Colonic mucosa (tissue), 4 donors: ENCODE measurements at places on chromosomes 1 and 21. TPM values are rescaled to one million over a fixed set of nuclear protein-coding genes. Genes with fewer than 3 reads are reported as not detected.
A peak's percentile ranks its signal among the peaks of the same experiment; 100 is the strongest.

CRYAA gene
- total RNA-seq, result not detected

APCS gene
- total RNA-seq, result not detected

TMEM52 gene
- total RNA-seq, result 3.5 TPM

CAMK1G gene
- not detected for total RNA-seq

C1orf74 gene
- total RNA-seq, result 2.2 TPM

NUCKS1 gene
- total RNA-seq, result 117 TPM

DNTTIP2 gene
- 36.4 TPM for total RNA-seq

AADACL4 gene
- total RNA-seq, result not detected

ZMYM4 gene
- 25.9 TPM for total RNA-seq

IFT25 gene
- total RNA-seq, result 15.1 TPM

DNA sequence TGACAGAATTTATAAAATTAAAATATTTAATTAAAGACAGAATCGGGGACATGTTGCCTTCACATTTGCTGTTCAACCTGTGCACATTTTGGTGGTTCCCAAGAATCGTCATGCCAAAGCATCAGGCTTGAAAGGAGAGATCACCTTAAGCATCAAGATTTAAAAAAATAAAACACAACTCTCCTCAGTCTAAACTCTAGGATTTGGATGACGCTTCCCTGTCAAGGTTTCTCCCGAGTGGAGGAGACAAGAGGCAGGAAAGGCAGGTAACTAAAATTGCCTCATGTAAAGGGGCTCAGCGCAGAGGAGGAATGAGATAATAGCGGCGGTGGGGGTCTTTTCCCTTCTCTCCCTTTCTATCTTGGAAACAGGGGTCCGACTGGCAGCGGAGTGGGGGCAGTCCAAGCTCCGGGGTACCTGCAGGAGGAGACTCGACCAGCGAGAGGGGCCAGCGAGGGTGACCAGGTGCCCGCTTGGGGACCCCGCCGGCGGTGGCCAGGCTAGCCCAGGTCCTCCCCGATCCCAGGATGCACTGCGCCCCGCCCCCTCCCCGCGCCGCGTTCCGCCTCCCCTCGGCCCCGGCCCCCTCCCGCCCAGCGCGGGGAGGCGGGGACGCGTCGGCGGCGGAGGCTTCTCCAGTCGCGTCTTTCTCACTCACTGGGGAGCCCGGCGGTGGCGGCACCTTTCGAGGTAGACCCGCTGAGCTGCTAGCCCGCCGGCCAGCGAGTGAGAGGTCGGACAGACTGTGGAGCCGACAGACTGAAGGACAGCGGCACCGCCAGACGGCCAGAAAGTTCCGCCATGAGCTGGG is at the start of gene FNBP1L:
FNBP1L (plus strand) TSS at position 638 of the 811 bp plus-strand sequence; CDS start at position 802, 164 bp downstream.
- H3K27ac ChIP-seq, result peak within 1 kb of the TSS; percentile 87
- H3K4me1 ChIP-seq, result no peaks in the 10 kb centered on the region
- no peaks in the 10 kb centered on the region for H3K36me3 ChIP-seq
- peak within 1 kb of the TSS; percentile 66 for H3K4me3 ChIP-seq

- DNase-seq, result no peak
- H3K4me3 ChIP-seq, result no peak overlapping the region
- H3K36me3 ChIP-seq, result no peaks in the 10 kb centered on the region
- no peaks in the 10 kb centered on the region for H3K27me3 ChIP-seq
- H3K4me1 ChIP-seq, result peaks cover 8% of the 10 kb centered on the region
- peak overlapping the region; percentile 67 for H3K27ac ChIP-seq
Measured at GRCh38 chr1:206923009-206923960, 1.5 kb upstream of the FCMR start.

DNA sequence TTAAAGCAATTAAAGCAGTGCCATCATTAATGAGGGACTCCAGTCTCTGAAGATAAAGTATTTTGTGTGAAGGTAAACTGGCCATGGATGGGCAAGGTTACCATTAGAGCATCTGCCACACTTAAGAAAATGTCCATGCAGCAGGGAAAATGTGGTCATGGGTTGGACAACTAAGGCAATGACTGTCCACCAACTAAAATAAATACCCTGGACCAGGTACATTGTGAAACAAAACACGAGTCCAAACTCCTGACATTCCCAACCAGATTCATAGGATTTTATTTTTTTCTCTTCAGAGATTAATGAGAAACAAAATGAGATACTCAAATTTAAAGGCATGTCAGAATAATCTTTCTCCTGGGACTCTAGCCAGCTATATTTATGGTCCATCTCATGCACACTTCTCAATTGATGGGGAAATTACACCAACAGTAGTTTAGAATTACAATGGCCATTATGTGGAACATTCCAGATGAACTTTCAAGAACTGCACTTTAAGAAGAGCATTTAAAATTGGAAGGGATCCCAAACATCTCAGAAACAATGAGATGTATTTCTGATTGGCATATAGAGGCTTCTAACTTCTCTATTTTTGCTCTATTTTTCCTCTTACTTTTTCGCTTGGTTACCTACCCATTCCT is 8.1 kb downstream of the GBP7 start:
- H3K4me1 ChIP-seq, result no peaks in the 10 kb centered on the region
- H3K27ac ChIP-seq, result no peak overlapping the region
- H3K36me3 ChIP-seq, result no peaks in the 10 kb centered on the region
- no peak overlapping the region for H3K4me3 ChIP-seq

DNA sequence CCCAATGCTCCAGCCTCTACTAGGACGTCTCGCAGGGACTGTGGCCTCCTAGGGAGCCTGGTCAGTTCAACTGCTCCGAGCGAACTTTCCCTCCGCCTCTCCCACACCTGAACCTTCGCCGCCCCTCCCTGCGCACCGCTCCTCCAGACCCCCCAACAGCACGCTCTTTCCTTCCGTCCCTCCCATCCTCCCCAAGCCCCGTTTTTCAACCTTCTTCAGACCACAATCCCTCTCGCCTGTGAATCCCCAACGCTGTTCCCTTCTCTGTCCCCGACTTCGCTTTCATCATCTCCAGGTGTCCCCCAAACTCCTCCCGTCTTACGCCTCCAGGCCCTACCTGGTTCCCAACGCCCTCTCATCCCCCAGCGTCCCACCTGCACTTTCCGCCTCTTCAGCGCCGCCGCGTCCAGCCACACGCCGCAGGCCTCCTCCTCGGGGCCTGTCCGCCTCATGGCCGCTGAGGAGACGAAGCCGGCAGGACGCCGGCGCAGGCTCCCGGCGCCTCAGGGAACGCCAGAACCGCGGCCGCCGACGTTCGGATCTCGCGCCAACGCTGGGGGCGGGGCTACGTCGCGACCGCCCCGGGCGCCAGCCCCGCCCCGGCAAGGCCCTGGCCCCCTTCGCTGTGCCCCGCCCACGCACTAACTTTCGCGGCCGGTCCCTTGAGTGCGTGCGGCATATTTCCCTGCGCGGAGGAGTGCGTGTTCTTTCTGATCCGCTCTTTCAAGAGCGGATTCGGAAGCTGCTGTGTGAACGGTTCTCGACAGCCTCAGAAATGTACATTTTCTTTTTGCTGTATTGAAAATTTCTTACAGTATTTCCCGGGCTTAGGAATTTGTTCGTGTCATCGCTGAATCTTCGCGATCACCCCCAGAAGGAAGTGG is at the start of gene AUNIP:
AUNIP (minus strand) TSS at position 552 of the 884 bp plus-strand sequence; CDS start at position 452, 100 bp downstream.
- DNase-seq, result peak; percentile 89
- H3K27me3 ChIP-seq, result no peaks in the 10 kb centered on the region
- H3K36me3 ChIP-seq, result no peaks in the 10 kb centered on the region
- H3K4me1 ChIP-seq, result peaks cover 9% of the 10 kb centered on the region
- peak within 1 kb of the TSS; percentile 46 for H3K4me3 ChIP-seq

GRCh38 chr1:34108711-34109110 is 56.3 kb downstream of the CSMD2 start:
- H3K27me3 ChIP-seq, result no peaks in the 10 kb centered on the region
- no peaks in the 10 kb centered on the region for H3K36me3 ChIP-seq
- no peak for DNase-seq
- H3K27ac ChIP-seq, result no peak overlapping the region

DNA sequence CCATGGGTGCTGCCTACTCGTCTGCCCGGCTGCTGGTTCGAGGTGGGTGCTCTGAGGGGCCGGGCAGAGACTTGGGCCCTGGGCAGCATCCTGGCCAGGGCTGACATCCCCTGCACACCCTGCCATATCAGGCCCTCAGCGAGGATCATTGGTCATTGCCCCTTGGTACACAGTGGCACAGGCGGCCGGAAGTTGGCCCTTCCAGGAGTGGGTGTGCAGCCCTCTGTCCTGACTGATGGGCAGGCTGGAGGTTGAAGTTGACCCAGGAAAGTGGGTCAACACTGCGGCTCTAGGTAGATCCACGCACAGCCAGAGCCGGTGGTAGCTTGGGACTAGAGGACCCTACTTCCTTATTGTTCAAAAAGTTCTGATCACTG is 72.9 kb downstream of the TRIM11 start:
- H3K27me3 ChIP-seq, result no peaks in the 10 kb centered on the region
- H3K27ac ChIP-seq, result no peak overlapping the region
- no peak overlapping the region for H3K4me3 ChIP-seq
- no peaks in the 10 kb centered on the region for H3K4me1 ChIP-seq
- DNase-seq, result no peak

DNA sequence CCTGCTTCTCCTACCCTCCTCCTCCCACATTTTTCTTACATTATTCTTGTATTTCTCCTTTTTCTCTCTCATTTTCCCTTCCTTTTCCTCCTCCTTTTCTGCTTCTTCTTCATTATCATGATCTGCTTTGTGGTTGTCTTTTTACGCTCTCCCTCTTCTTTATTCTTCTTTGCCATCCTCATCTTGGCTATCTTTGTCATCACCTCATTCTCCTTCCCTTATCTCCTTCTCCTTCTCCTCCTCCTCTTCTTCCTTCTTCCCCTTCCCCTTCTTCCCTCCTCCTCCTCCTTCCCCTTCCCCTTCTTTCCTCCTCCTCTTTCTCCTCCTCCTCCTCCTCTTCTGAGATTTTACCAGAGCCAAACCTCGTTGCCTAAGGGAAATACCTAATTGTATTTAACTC is 30.5 kb downstream of the RNF187 start:
- no peaks in the 10 kb centered on the region for H3K4me1 ChIP-seq
- H3K4me3 ChIP-seq, result no peak overlapping the region

DNA sequence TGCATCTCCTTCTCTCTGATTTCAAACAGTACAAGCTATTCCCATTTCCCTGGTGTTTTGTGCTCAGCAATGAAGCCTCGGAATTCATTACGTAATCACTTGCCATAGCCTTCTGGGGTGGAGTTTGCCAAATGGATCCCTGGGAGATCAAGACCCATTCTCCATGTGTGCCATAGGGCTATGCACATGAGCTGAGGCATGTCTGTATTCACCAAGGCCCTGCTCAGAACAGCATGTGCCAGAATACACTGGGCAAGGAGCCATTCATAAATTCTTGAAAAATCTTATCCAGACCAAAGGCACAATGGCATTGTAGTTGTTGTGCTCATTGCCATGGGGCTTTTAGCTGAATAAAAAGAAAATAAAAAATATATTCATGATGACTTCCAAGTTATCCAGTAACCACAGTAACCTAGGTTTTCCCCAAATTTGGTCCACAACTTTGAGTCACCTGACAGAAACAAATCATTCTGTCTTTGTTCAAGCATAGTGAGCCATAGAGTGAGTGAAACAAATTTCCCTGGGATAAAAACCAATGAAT is 53.0 kb downstream of the CRB1 start:
- no peak overlapping the region for H3K27ac ChIP-seq
- H3K4me1 ChIP-seq, result no peaks in the 10 kb centered on the region
- H3K36me3 ChIP-seq, result no peaks in the 10 kb centered on the region
- H3K27me3 ChIP-seq, result no peaks in the 10 kb centered on the region
- DNase-seq, result no peak
- no peak overlapping the region for H3K4me3 ChIP-seq
